Fibroblast of skin of right biceps (primary cell): ENCODE measurements at places on chromosomes 12 and 14.

DNA sequence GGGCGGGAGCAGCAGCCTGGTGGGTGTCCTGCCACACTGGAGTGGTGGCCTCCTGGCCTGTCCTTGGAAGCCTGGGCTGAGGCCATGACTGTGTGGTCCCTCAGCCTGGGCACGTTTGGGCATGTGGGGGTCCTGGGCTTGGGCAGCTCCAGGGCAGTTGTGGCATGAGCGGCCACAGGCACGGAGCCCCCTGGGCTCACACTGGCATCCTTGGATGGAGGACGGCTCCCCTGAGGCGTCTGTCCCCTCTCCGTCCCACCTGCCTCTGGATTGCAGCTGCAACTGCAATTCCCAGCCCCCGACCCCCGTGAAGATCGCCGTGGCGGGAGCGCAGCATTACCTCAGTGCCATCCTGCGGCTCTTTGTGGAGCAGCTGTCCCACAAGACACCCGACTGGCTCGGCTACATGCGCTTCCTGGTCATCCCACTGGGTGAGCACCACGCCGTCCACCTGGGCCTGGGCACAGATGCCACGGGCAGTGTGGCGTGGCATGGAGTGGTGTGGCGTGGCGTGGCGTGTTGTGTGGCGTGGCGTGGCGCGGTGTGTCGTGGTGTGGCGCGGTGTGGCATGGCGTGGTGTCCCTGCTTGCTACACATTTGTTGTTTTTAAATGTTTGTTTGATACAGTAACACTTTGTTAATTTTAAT is 15.1 kb upstream of the TEX22 start:
- no peak for DNase-seq

- no peak for DNase-seq
These were observed 126.7 kb upstream of the SLC38A2 start for GRCh38 chr12:46499226-46499625.

GRCh38 chr14:99202516-99202915 is 69.5 kb downstream of the BCL11B start:
- no peak for DNase-seq

- DNase-seq, result no peak
These were observed 21.2 kb downstream of the CCDC92 start for GRCh38 chr12:123951467-123951866.

DNA sequence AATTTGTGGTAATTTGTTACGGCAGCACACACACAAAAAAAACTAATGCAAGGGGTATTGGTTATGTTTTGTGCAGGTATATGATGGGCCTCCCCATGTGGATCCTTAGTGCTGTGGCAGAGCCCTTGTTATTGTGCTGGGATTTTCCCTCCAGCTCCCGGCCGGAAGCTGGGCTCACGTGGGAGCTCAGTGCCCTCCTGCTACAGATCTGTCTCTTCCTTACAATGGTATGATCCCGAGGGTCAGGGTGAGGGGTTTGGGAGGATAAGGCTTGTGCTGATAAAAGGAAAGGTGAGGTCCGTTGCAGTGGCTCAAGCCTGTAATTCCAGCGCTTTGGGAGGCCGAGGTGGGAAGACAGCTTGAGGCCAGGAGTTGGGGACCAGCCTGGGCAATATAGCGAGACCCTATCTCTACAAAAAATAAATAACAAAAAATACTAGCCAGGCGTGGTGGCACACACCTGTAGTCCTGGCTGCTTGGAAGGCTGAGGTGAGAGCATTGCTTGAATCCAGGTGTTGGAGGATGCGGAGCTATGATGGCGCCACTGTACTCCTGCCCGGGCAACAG is 861 bp upstream of the SLC48A1 start:
- DNase-seq, result no peak
